Brain microvascular endothelial cell (primary cell): ENCODE measurements at places on chromosomes 2 and 18.

DNA sequence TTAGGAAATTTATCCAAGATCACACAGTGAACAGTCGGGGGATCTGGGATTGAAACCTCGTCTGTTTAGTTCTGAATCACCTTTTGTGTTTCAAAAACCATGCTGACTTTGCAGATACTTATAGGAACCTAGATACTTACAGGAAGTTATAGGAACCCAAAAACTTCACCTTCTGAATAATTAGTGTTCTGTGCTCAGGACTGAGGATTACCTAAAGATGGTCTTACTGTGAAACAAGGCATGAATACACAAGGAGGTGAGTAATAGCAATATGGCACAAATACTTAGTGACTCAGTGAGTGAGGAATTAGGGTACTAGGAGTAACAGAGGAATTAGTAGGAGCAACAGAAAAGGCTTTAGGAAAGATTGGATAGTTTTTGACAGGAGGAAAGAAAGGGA, 145.5 kb downstream of the LRATD1 start:
- no peak for DNase-seq

GRCh38 chr18:58633874-58634273, 5.0 kb upstream of the ALPK2 start:
- no peak for DNase-seq

- DNase-seq: peak; percentile 38
Observed at GRCh38 chr18:51278045-51278649, 80.7 kb upstream of the MEX3C start.

DNA sequence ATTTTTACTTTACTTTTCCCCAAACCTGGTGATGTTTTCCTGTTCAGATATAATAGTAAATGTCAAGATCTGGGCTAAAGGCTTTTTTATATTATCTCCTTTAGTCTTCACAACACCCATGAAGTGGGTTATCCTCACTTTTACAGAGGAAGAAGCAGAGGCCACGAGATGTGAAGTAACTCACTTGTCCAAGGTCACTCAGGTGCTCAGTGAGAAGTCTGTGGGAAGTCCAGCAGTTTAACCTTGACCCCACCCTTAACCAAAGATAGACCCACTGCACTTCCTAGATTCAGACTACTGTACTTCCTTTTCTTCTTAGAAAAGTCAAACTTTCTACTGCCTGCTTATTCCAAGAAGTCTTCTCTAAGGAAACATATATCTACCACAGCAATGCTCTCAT, 56.3 kb upstream of the STAT1 start:
- no peak for DNase-seq

GRCh38 chr2:171210864-171211431, 50.3 kb upstream of the TLK1 start:
- no peak for DNase-seq
